ENCODE measurements at places on chromosomes 5 and 9.
A peak's percentile ranks its signal among the peaks of the same experiment; 100 is the strongest.

DNA sequence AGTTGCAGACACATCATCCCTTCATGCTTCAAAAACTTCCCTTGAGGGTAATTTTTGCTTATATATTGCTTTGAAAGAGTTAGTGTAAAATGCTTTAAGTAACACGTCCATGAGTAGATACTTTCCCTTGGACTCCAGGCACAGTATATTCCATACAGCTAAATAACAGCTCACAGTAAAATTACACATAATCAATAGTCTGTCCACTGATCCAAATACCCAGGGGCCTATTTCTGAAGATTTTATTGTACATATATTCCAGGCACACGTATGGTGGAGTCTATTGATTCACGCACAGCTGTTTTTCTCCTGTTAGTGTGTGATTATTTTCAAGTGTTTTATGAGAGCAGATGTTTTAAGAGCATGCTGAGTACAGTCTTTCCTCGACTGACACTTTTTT lies 223.7 kb upstream of the GRAMD2B start:
- DNase-seq: no peak

- DNase-seq: no peak
These were observed 1.2 kb upstream of the PHF2 start for GRCh38 chr9:93574900-93575795.

GRCh38 chr9:86944796-86945727 lies 2.2 kb downstream of the GAS1 start:
- no peak for DNase-seq

DNA sequence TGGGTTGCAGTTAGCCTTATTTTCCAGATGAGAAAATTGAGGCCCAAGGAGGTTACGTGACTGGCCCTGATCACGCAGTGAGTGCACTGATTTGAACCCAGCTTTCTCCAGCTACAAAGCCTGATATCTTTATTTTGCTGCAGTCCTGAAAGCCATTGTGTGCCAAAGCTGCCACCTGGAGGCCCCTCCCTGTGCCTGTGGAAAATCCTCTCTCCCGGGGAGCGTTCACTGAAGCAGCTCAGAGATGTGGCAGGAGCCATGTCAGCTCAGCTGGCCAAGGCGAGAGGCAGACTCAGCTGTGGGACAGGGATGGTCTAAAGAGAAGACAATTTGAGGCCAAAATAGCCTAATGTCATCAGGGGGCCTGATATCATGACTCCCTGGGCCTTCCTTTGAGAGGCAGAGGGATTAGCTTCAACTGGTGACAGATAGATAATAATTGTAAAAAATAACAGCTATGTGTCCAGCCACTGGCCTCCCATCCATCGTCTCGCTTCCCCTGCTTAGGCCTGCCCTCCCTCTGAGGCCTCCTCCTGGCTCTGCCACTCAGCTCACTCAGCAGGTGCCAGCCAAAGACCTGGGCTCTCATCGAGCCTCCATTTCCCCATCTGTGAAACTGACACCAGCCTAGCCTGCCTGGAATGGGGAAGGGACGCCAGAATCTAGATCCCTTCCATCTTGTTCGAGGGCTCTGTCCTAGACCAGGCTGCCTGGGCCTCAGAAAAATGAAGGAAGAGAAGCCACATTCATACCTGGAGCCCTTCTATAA lies 74.3 kb upstream of the GGTA1 start:
- DNase-seq: no peak

- DNase-seq: peak; percentile 65
These were observed 7.3 kb upstream of the GRHPR start for GRCh38 chr9:37415011-37415719.

GRCh38 chr9:100186356-100186755 lies 87.3 kb downstream of the INVS start:
- no peak for DNase-seq

- no peak for DNase-seq
These were observed 4.8 kb downstream of the SKP1 start for GRCh38 chr5:134171972-134172371.

DNA sequence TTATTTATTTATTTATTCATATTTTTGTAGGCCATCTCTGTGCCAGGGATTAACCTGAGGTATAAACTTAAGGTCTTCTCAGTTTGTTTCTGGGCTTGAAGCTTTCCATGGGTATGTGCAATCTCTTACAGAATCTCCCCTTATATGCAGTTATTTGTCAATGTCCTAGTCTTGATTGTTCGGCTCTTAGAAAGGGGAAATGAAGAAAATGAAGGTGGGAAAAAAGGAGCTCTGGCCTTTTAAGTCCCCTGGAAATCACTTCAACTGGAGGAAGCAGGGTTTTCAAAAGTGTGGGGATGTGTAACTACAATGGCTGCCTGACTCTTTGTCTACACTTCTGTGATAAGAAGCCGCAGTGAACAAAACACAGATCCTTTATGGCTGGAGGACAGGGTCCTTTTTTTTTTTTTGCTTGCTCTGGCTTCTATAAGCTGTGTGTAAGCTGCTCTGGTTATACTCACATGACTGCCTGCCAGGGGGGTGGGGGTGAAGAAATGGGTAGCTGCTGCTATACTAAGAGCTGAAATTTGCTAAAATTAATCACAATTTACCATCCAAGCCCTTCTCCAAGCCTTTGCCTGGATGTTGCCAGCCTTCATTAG lies 33.7 kb downstream of the CENPP start:
- DNase-seq: no peak

DNA sequence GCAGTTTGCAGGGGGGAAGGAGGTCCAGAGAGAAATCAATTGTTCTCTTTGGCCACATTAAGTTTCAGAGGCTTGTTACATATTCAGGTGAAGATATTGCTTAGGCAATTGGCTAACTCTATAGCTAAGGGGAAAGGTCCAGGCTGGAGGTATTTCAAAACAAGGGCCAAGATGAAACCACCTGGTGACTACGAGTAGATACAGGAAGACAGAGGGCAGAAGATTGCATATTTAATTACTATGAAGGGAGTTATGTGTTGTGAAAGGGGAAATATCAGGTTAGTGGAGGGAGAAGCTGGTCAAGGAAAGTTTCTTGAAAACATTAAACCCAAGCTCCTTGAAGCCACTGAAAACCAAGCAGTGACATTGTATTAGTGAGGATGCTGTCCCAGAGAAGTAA lies 1.9 kb upstream of the RAD23B start:
- no peak for DNase-seq

GRCh38 chr5:91956738-91957137 lies 573.6 kb upstream of the ARRDC3 start:
- no peak for DNase-seq

DNA sequence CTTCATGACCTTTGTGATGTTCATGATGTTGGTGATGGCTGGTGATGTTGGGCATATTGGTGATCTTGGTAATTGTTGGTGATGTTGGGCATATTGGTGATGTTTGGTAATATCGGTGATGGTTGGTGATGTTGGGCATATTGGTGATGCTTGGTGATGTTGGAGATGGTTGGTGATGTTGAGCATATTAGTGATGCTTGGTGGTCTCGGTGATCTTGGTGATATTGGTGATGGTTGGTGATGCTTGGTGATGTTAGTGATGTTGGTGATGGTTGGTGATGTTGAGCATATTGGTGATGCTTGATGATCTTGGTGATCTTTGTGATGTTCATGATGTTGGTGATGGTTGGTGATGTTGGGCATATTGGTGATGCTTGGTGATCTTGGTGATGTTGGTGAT lies 73.8 kb downstream of the IRX2 start:
- DNase-seq: no peak

DNA sequence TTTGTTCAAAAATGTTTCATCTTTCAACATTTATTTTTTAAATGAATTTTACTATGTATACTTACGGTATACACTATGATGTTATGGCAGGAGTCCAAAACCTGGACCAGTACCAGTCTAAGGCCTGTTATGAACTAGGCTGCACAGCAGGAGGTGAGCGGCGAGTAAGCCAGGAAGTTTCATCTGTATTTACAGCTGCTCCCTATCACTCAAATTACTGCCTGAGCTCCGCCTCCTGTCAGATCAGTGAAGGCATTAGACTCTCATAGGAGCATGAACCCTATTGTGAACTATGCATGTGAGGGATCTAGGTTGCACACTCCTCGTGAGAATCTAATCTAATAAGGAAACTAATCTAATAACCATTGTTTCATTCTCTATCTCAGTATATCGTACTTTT lies 715.5 kb upstream of the PTPRD start:
- DNase-seq: peak; percentile 7

- no peak for DNase-seq
These were observed 126.8 kb downstream of the SLC1A3 start for GRCh38 chr5:36733183-36733582.

Data from COR-L47 (cell line).